ENCODE measurements at places on chromosomes 4 and X.

- no peak for DNase-seq
Observed at GRCh38 chr4:171979461-171979860, 166.3 kb downstream of the GALNTL6 start.

DNA sequence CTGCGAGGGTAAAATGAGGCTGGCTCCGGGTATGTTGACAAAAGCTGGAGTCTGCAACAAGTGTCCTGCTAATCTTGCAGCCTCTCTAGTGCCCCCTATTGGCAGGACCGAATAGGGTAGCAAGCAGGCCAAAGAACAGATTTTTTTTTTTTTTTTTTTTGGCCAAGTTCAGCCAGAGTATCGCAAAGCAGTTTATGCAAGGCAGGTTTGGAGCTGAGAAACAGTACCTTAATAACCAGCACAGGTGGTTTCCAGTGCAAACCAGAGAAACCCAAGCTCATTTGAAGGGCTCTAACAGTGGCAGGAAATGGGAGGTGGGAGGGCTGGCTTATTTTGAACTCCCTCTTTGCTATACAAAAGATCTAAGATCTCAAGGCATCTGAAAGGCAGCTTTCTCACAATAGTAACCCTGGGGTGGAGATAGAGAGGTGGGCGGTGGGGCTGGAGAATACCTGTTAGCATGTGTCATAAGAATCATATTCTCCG is 38.2 kb upstream of the OCIAD2 start:
- peak; percentile 8 for DNase-seq

DNA sequence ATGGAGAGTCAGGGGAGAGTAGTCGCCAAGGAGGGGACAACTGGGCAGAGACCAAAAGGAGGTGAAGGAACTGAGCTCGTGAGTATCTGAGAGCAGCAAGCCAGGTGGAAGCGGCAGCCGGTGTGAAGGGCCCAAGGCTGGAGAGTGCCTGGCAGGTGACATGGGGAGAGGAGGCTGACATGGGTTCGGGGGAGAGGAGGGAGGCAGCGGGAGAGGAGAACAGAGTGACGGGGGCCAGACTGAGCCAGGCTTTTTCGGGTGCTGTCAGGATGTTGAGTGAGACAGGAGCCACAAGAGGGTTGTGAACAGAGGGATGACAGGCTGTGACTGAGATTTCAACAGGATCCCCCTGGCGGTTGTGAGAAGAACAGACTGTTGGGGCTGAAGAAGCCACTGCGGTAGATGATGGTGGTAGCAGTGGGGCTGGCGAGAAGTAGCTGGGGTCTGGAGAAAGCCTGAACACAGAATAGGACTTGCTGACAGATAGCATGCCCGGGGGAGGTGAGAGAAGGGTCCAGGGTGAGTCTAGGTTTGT is 5.7 kb downstream of the ELK1 start:
- no peak for DNase-seq

- peak; percentile 30 for DNase-seq
Observed at GRCh38 chrX:100685284-100685996, 41.4 kb downstream of the SRPX2 start.

GRCh38 chr4:94457692-94458106 is 6.0 kb downstream of the PDLIM5 start:
- DNase-seq, result no peak

GRCh38 chr4:6154875-6155274 is 45.5 kb downstream of the JAKMIP1 start:
- no peak for DNase-seq

GRCh38 chr4:102430461-102430910 is 70.7 kb upstream of the NFKB1 start:
- DNase-seq, result no peak

- DNase-seq, result no peak
Observed at GRCh38 chrX:18674417-18674787, 2.5 kb upstream of the RS1 start.

DNA sequence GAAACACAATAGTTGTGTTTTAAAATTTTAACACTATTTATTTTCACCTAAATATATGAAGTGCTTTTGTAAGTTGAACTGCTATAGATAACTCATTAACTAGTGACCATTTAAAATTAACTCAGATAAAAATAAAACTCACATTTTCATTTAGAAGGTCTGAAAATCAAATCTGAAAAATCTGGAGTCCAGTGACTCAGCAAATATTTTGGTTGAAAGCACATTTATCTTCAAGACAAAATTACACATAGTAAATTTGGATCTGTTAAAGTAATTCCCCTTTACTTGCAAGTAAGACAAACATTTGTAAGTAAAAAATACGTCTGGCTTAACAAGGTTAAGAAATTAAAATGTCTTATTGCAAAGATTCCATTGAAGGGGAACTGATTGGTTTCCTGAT is 589.1 kb downstream of the TRIML1 start:
- no peak for DNase-seq

- DNase-seq, result no peak
Observed at GRCh38 chrX:16023790-16024734, 99.3 kb upstream of the GRPR start.
